ENCODE measurements at places on chromosomes 7 and 10. TPM values are rescaled to one million over a fixed set of nuclear protein-coding genes. Genes with fewer than 3 reads are reported as not detected.

PTPN20 gene
- not detected for polyA plus RNA-seq

DNA sequence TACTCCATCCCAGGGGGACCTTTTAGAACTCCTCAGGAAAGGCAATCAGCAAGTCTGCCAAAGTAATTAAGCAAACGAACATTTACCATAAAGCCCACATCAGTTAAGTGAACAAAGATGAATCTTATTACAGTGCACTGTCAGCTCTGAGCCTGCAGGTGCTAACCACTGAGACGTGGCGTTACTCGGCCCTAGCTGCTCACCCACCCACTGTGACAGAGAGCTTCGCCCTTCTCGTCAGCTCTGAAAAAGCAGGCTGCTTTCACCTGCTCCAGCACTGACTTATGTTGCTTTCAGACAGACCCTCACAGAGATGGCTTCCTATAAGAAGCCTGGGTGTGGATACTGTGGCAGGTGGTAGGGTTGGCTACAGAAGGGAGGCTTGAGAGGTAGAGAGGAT, 57.7 kb upstream of the KCNIP2 start:
- no peak for DNase-seq
- H3K36me3 ChIP-seq = peaks cover 1% of the 10 kb centered on the region
- H3K27me3 ChIP-seq = no peaks in the 10 kb centered on the region
- H3K4me1 ChIP-seq = peaks cover 9% of the 10 kb centered on the region
- H3K4me3 ChIP-seq = no peak overlapping the region

- no peaks in the 10 kb centered on the region for H3K36me3 ChIP-seq
- no peaks in the 10 kb centered on the region for H3K4me1 ChIP-seq
- H3K27ac ChIP-seq = no peak overlapping the region
- H3K4me3 ChIP-seq = no peak overlapping the region
These were observed 33.9 kb upstream of the ORC5 start for GRCh38 chr7:104241538-104242209.

DNA sequence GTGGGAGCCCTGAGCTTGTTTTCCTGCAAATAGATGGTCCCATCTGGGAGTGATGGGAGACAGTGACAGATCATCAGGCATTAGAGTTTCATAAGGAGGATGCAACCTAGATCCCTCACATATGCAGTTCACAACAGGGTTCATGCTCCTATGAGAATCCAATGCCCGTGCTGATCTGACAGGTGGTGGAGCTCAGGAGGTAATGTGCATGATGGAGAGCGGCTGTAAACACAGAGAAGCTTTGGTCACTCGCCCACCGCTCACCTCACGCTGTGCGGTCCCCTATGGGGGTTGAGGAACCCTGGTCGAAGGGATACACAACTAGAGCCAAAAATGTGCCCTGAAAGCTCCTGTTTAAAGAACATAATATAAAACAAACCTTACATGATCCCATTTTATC, 88.5 kb upstream of the CREB5 start:
- no peaks in the 10 kb centered on the region for H3K4me1 ChIP-seq
- H3K36me3 ChIP-seq = no peaks in the 10 kb centered on the region
- H3K27me3 ChIP-seq = peaks cover 10% of the 10 kb centered on the region
- DNase-seq = no peak
- no peak overlapping the region for H3K4me3 ChIP-seq

GRCh38 chr7:156334636-156335035, 305.9 kb upstream of the RNF32 start:
- H3K27ac ChIP-seq = no peak overlapping the region
- no peaks in the 10 kb centered on the region for H3K36me3 ChIP-seq
- no peak overlapping the region for H3K4me3 ChIP-seq
- no peak for DNase-seq

MBL2 gene
- not detected for polyA plus RNA-seq

SMNDC1 gene
- polyA plus RNA-seq = 12.2 TPM

GRCh38 chr10:122154545-122155366, 116.3 kb upstream of the BTBD16 start:
- no peaks in the 10 kb centered on the region for H3K36me3 ChIP-seq
- no peak overlapping the region for H3K4me3 ChIP-seq
- peaks cover 10% of the 10 kb centered on the region for H3K4me1 ChIP-seq
- H3K27ac ChIP-seq = peak overlapping the region; percentile 57
- peak; percentile 83 for DNase-seq
- H3K27me3 ChIP-seq = no peaks in the 10 kb centered on the region

GRCh38 chr7:30888747-30889146, 22.9 kb upstream of the AQP1 start:
- peaks cover 8% of the 10 kb centered on the region for H3K4me1 ChIP-seq
- peaks cover 5% of the 10 kb centered on the region for H3K27me3 ChIP-seq
- peak; percentile 86 for DNase-seq
- H3K36me3 ChIP-seq = no peaks in the 10 kb centered on the region
- H3K27ac ChIP-seq = no peak overlapping the region
- H3K4me3 ChIP-seq = no peak overlapping the region

LIPK gene
- polyA plus RNA-seq = not detected

DNA sequence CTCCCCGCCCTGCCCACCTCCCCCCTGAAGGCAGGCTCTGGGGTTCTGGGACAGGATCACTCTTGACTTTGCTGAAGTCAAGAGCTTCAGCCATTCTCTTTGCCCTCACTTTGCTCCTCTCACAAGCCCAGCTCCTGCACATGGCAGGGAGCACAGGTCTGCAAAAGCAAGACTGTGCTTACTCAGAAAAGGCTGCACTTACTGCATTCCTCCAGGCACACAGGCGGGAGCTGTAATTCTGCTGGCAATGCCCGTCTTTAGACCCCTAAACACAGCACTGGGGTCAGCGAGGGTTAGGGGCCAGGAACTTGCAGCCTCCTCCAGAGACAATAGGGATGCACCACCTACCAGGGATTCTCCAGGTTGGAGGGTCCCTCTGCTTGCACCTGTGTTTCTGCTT, 523.7 kb downstream of the TCERG1L start:
- H3K36me3 ChIP-seq = no peaks in the 10 kb centered on the region
- H3K4me3 ChIP-seq = no peak overlapping the region
- DNase-seq = no peak
- no peaks in the 10 kb centered on the region for H3K27me3 ChIP-seq
- H3K27ac ChIP-seq = no peak overlapping the region
- no peaks in the 10 kb centered on the region for H3K4me1 ChIP-seq

TAS2R5 gene
- polyA plus RNA-seq = 0.32 TPM

GRCh38 chr7:155198901-155199845, 98.5 kb upstream of the INSIG1 start:
- H3K36me3 ChIP-seq = no peaks in the 10 kb centered on the region
- H3K27ac ChIP-seq = no peak overlapping the region
- DNase-seq = peak; percentile 88
- H3K4me3 ChIP-seq = no peak overlapping the region
- H3K27me3 ChIP-seq = no peaks in the 10 kb centered on the region

DNA sequence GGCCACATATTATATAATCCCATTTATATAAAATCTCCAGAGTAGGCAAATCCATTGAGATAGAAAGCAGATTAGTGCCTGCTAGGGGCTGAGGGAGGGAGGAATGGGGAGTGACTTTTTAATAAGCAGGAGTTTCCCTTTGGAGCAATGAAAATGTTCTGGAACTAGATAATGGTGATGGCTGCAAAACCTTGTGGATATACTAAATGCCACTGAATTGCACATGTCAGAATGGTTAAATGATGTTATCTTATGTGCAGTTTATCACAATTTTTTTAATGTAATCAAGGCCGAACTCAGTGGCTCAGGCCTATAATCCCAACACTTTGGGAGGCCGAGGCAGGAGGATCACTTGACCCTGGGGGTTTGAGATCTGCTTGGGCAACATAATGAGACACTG, 145.5 kb upstream of the AUTS2 start:
- no peaks in the 10 kb centered on the region for H3K4me1 ChIP-seq
- H3K27me3 ChIP-seq = no peaks in the 10 kb centered on the region
- no peaks in the 10 kb centered on the region for H3K36me3 ChIP-seq
- DNase-seq = no peak
- no peak overlapping the region for H3K27ac ChIP-seq

GRCh38 chr7:75694638-75695399, 43.9 kb downstream of the HIP1 start:
- H3K36me3 ChIP-seq = no peaks in the 10 kb centered on the region
- no peak overlapping the region for H3K27ac ChIP-seq
- no peak for DNase-seq
- no peaks in the 10 kb centered on the region for H3K4me1 ChIP-seq
- H3K4me3 ChIP-seq = no peak overlapping the region
- H3K27me3 ChIP-seq = no peaks in the 10 kb centered on the region

LIPA gene
- polyA plus RNA-seq = 23.1 TPM

GRCh38 chr10:17025444-17026295, 103.9 kb downstream of the CUBN start:
- H3K27ac ChIP-seq = peak overlapping the region; percentile 38
- DNase-seq = peak; percentile 99
- no peaks in the 10 kb centered on the region for H3K36me3 ChIP-seq
- H3K4me3 ChIP-seq = peak overlapping the region; percentile 1

- peaks cover 4% of the 10 kb centered on the region for H3K27me3 ChIP-seq
- H3K4me1 ChIP-seq = peaks cover 20% of the 10 kb centered on the region
- no peaks in the 10 kb centered on the region for H3K36me3 ChIP-seq
- peak overlapping the region; percentile 12 for H3K27ac ChIP-seq
- DNase-seq = peak; percentile 41
These were observed 44.0 kb upstream of the COL13A1 start for GRCh38 chr10:69757553-69758309.

GRCh38 chr10:102729029-102730026, 14.4 kb upstream of the WBP1L start:
- H3K4me3 ChIP-seq = no peak overlapping the region
- no peak overlapping the region for H3K27ac ChIP-seq
- peaks cover 2% of the 10 kb centered on the region for H3K4me1 ChIP-seq
- DNase-seq = peak; percentile 73
- peaks cover 9% of the 10 kb centered on the region for H3K36me3 ChIP-seq

- H3K27ac ChIP-seq = no peak overlapping the region
- peaks cover 13% of the 10 kb centered on the region for H3K27me3 ChIP-seq
- H3K36me3 ChIP-seq = no peaks in the 10 kb centered on the region
- no peaks in the 10 kb centered on the region for H3K4me1 ChIP-seq
These were observed 192.5 kb downstream of the ANK3 start for GRCh38 chr10:60197206-60197605.

DNA sequence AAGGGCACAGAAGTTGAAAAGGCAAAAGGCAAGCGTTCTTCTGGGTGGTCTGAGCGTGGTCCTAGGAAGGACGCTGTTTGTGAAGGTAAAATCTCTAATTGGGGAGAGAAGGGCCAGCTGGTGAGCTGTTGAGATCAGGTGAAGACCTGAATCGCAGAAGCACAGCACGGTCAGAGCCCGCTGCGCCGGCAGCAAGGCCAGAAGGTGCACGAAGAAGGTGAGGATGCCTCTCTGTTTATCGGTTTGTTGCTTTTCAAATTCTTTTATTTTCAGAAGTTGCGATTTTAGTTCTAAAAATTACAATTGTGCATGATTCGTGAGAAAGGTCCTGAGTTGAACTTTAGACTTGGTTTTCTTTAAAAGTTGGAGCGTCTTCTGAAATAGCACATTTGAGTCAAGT, 247.8 kb upstream of the FOXK1 start:
- H3K27me3 ChIP-seq = no peaks in the 10 kb centered on the region
- H3K36me3 ChIP-seq = no peaks in the 10 kb centered on the region
- no peaks in the 10 kb centered on the region for H3K4me1 ChIP-seq

DNA sequence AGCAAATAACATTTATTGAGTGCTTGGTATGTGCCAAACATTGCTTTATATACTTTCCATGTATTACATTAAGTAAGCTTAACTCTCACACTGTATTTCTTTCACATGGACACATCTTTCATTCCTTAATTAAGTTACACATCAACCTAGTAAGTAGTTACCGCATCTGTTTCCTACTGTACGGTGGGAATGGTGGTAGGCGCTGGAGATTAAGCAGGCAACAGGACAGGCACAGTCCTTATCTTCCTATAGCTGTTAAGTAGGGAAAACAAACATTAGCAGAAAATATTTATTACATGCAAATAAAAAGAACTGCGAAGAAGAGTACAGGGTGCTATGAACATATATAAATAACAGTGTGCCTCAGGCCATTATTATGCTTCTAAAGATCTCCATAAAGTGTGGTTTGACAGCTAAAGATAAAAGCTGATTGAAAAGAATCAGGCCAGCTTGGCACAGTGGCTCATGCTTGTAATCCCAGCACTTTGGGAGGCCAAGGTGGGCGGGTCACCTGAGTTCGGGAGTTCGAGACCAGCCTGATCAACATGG, 105.0 kb downstream of the SUGCT start:
- no peaks in the 10 kb centered on the region for H3K27me3 ChIP-seq
- H3K27ac ChIP-seq = no peak overlapping the region
- no peaks in the 10 kb centered on the region for H3K36me3 ChIP-seq
- H3K4me3 ChIP-seq = no peak overlapping the region

DNA sequence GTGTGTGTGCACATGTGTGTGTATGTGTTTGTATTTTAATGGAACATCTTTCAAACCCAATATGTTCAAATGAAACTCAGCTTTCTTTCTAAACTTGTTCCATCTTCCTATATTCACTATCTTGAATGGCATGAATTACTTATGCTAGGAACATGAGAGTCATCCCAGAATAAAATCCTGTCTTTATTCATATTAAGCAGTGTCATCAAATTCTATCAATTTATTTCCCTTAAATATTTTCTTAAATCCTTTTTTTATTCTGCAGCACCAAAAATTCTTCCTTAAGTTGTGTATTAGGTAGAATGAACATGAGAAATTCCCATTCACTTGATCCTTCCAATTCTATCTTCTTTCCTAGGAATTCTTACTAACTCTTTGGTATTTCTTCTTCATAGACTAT, 146.6 kb upstream of the PCDH15 start:
- H3K4me1 ChIP-seq = no peaks in the 10 kb centered on the region
- no peak for DNase-seq
- no peaks in the 10 kb centered on the region for H3K36me3 ChIP-seq
- no peak overlapping the region for H3K27ac ChIP-seq
- H3K4me3 ChIP-seq = no peak overlapping the region

DNA sequence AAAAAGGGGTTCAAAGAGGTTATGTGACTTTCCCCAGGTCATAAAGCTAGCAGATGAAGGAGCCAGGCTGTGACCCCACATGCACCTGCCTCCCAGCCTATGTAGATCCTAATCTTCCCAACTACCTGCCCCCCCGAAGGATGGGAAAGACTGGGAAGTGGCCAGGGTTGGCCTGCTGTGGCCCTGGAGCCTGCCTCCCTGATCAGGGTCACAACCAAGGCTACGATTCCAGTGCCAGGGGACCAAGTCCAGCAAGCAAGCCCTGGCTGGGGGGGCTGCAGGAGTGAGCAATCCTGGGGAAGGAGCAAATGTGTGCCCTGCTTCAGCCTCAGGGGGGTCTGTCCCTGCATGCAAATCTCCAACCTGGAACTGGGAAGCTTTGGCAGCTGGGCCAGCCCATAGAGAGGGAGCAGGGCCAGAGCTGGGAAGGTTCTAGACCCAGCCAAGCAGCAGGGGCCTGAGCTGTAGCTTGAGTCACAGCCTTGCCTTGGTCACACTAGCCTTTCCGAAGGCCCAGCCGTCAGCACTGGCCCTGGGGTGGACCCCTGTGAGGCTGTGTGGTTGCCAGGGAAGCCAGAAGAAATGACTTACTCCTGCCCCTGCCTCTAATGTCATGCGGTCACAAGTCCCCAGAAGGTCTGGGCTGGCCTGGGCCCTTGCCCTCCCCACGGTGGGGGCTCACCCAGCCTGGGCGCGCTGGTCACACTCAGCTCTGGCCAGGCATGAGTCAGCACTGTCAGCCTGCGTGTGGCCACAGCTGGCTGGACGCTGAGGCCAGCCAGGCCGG, 96.4 kb upstream of the ZMIZ1 start:
- no peak overlapping the region for H3K4me3 ChIP-seq
- no peaks in the 10 kb centered on the region for H3K36me3 ChIP-seq
- peaks cover 31% of the 10 kb centered on the region for H3K4me1 ChIP-seq
- no peaks in the 10 kb centered on the region for H3K27me3 ChIP-seq
- peak; percentile 83 for DNase-seq

WNT8B gene
- not detected for polyA plus RNA-seq
